Stimulated activated CD8-positive, alpha-beta memory T cell treated with anti-CD3 and anti-CD28 coated beads, Interleukin-12 subunit alpha, Interleukin-12 subunit beta, amount 100 ng/mL, for 4 hours (primary cell): ENCODE measurements at places on chromosomes 7 and 10.

- no peak for DNase-seq
Observed at GRCh38 chr10:47450442-47450841, 33.5 kb downstream of the ANXA8 start.

GRCh38 chr10:119441151-119441821, 101.2 kb downstream of the RGS10 start:
- no peak for DNase-seq

DNA sequence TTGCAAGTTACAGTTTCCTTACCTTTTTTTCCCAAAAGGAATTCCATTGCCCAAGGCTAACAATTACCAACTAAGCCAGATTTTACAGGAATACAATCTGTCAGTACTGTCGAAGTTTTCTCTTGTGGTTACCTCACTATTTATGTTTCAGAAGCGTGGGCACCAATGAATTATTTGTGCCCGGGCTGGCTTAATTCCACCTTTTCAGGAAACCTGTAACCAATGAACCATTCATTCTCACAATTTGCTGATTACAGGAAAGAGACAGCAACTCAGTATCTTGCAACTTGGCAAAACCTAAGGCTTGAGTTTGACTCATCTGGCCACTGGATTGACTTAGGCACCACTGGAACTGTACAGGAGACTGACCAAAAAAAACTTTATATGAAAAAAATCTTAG, 485.6 kb downstream of the INHBA start:
- no peak for DNase-seq

DNA sequence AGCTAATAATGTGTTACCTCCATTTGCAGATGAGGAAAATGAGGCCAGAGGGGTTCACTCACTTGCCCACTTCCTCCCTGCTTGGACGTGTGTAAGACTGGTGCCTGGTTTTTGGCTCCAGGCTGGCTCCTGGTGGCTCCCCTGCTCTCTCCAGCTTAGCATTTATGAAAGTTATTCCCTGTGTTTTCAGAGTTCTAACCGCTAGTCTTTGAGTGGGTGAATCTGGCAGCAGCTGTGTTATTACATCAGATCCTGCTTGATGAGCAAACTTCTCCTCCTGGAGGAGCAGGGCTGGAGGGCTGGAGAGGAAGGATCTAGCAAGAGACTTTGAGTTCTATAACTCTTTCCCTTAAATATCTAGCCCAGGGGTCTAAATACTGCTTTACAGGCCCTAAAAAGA, 80.9 kb upstream of the AGBL3 start:
- DNase-seq, result no peak

DNA sequence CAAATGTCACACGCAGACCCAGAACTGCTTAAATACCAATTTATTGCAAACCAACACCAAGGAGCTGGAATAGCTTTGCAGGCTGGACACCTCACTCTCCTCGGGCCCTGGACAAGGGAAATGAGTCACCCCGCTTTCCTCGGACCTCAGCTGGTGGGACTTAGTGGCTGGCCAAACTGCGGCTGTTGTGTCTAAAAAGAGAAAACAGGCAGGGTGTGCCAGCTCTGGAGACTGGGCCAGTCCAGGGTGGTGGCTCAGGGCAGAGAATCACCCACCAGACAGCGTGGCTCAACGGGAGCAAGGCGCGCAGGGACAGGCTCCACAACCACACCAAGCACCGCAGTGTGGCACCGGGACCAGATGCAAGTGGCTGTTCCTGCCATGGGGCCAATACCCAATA, 58.2 kb upstream of the CAMK2B start:
- no peak for DNase-seq

DNA sequence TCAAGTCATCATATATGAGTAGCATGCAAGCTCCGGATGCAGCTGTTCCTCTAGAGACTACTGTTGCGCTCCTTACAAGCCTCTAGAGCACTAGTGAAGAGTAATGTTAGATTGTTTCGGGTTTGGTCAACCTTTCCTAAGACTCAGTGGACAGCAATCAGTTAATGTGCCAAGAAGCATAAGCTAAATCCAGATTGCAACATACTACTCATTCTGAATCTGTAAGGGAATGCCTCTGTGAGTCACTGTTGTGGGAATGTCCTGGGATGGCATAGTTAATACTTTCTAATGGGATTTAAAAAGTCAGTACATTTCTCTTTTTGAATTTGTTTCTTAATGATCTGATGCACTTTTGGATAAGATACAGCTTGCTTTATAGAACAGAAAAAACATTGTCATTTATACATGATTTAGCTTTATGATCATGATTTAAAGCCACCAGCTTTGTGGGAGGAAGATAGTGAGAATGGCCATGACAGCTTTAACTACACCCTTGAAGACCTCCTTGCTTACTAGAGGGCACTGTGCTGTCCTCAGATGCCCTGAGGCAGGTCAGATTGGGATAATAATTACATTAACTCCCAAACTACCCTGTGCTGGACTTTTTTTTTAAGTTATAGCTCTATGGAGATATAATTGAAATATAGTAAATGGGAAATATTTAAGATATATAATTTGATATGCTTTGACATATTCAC, 138.4 kb downstream of the SDK1 start:
- no peak for DNase-seq

DNA sequence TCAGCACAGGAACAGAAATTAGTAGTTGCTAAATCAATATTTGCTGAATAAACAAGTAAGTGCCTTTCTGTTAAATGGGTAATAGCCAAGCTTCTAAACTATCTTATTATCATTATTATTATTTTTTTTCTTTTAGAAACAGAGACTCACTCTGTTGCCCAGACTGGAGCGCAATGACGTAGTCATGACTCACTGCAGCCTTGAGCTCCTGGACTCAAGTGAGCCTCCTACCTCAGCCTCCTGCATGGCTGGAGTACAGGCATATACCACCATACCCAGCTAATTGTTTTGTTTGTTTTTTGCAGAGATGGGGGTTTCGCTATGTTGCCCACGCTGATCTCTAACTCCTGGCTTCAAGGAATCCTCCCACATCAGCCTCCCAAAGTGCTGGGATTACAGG, 12.3 kb upstream of the ELN start:
- DNase-seq, result no peak

DNA sequence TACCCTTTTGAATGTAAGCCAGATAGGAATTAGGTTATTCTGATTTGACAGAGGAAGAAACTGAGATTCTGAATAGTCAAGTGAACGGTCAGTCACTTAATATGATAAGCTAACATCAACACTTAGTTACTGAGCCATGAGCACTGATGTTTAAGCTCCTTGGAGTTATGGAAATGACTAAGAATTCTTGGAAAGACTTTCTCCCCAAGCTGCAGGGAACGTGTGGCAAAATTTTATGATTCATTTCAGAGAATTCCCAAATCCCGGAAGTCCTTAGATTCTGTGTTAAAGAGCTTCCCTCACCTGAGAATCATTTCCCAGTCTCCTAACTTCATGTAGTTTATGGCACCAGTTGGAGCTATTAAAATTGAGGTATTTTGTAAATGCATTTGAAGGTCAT, 330.9 kb downstream of the XPNPEP1 start:
- DNase-seq, result no peak

GRCh38 chr10:78066728-78067430, 33.2 kb downstream of the RPS24 start:
- DNase-seq, result no peak

DNA sequence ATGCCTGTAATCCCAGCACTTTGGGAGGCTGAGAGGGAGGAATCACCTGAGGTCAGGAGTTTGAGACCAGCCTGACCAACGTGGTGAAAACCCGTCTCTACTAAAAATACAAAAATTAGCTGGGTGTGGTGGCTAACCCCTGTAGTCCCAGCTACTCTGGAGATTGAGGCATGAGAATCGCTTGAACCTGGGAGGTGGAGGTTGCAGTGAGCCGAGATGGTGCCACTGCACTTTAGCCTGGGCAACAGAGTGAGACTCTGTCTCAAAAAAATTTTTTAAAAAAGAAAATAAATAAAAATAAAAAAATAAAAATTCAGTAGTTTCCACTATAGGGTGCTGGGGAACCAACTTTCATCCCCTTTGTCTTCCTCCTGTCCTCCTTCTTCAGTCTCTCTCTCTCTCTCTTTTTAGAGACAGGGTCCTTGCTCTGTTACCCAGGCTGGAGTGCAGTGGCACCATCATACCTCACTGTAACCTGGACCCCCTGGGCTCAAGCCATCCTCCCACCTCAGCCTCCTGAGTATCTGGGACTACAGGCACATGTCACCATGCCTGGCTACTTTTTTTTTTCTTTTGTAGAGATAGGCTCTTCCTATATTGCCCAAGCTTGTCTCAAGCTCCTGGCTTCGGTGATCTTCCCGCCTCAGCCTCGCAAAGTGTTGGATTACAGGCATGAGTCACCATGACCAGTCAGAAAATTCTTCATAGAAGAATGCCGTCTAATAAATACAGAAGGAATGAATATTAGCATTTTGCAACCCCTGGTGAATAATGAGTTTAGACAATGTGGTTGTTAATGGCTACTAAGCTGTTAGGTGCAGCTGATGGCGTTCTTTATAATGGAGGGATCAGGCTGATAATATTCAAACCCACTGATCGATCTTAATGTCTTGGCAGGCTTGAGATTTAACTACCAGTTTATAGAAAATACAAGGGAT, 20.6 kb downstream of the RBM20 start:
- no peak for DNase-seq

DNA sequence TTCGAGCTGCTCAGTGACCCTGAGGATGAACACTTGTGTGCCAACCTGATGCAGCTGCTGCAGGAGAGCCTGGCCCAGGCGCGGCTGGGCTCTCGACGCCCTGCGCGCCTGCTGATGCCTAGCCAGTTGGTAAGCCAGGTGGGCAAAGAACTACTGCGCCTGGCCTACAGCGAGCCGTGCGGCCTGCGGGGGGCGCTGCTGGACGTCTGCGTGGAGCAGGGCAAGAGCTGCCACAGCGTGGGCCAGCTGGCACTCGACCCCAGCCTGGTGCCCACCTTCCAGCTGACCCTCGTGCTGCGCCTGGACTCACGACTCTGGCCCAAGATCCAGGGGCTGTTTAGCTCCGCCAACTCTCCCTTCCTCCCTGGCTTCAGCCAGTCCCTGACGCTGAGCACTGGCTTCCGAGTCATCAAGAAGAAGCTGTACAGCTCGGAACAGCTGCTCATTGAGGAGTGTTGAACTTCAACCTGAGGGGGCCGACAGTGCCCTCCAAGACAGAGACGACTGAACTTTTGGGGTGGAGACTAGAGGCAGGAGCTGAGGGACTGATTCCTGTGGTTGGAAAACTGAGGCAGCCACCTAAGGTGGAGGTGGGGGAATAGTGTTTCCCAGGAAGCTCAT, 1.1 kb downstream of the DDIT4 start:
- peak; percentile 54 for DNase-seq

DNA sequence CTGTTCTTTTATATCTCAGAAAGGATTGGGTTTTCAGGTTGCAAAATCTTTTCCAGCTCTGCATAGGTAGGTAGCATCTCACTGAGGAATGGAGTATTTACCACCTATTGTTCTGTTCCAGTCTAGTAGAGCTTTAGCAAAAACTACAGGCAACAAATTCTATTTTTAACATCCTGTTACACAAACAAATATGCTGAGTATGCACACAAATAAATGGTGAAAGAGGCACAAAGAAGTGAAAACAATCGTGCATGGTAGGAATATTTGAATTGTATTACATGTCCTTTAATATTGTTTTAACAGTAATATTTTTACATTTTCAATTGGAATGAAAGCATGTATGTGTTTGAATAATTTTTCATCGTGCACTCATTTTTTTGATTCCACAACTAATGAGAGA, 14.5 kb upstream of the MIOS start:
- no peak for DNase-seq

- DNase-seq, result no peak
Observed at GRCh38 chr10:111732166-111732785, 451.3 kb downstream of the GPAM start.

- DNase-seq, result no peak
Observed at GRCh38 chr7:117873310-117874190, at the start of gene CTTNBP2. Gene CTTNBP2 (minus strand): TSS chr7:117873441. CDS start chr7:117873415, 26 bp downstream.

GRCh38 chr7:151897951-151898686, 21.2 kb upstream of the PRKAG2 start:
- DNase-seq, result no peak

DNA sequence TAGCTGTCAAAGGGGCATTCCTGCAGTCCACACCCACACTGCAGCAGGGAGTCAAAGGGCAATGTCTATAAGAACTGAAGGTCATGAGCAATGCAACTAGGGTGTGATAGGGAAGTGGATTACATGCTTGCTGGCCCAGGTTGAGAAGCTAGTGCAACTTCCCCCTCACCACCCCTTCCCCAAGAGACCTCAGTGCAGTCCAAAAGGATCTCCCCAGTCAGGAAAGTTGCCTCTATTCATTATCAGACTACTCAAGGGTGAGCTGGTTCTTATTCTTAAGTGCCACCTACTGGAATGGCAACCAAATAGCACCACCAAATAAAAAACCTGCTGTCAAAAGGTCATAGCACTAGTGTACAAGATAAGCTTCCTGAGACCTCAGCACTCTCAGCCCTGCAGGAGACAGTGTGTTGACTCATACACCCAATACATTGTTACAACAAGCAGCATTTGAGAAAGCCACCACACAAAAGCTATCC, 28.2 kb downstream of the MTERF1 start:
- DNase-seq, result no peak

- no peak for DNase-seq
Observed at GRCh38 chr10:130422366-130423324, 286.5 kb downstream of the GLRX3 start.

- DNase-seq, result no peak
Observed at GRCh38 chr10:86370006-86370585, 3.5 kb upstream of the GRID1 start.

GRCh38 chr7:100840470-100841100, 11.9 kb upstream of the SLC12A9 start:
- DNase-seq, result no peak
